CD4-positive, alpha-beta T cell (primary cell): ENCODE measurements at places on chromosomes 2 and 18.

- H3K4me1 ChIP-seq = no peaks in the 10 kb centered on the region
- no peaks in the 10 kb centered on the region for H3K27me3 ChIP-seq
These were observed 129.9 kb downstream of the TXNL1 start for GRCh38 chr18:56508370-56509036.

DNA sequence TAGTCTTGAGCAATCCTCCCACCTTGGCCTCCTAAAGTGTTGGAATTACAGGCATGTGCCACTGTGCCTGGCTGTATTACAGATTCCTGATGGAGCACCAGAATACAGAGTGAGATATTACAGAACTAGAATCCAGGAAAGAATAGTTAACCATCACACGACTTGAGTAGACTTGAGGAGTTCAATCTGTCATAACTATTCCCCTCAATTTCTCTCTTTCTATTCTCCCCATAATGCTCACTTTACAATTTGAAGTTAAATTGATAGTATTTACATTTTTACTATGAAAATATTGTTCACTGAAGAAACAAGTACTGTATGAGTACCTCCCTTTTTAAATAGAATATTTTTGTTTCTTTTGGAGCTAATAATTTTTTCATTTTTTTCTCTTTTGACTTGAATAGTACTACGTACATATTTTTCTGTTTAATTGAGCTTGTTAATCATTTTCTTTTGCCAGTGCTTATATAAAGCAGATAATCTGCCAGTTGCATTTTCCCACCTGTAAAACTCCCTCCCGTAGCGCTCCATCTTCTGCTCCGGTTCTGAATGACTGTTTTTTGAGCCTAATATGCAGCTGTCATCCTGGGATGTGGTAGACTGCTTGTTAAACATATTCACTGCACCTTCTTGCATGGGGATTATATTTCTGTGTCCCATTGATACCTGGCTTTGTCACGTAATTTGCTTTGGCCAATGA is 105.5 kb downstream of the MYCN start:
- H3K27ac ChIP-seq = no peak overlapping the region
- no peaks in the 10 kb centered on the region for H3K36me3 ChIP-seq
- DNase-seq = no peak
- no peak overlapping the region for H3K4me3 ChIP-seq
- H3K27me3 ChIP-seq = no peaks in the 10 kb centered on the region
- H3K4me1 ChIP-seq = no peaks in the 10 kb centered on the region

- no peak overlapping the region for H3K27ac ChIP-seq
- no peak overlapping the region for H3K4me3 ChIP-seq
- peaks cover 34% of the 10 kb centered on the region for H3K4me1 ChIP-seq
These were observed 34.6 kb upstream of the STK17B start for GRCh38 chr2:196205881-196206435.

DNA sequence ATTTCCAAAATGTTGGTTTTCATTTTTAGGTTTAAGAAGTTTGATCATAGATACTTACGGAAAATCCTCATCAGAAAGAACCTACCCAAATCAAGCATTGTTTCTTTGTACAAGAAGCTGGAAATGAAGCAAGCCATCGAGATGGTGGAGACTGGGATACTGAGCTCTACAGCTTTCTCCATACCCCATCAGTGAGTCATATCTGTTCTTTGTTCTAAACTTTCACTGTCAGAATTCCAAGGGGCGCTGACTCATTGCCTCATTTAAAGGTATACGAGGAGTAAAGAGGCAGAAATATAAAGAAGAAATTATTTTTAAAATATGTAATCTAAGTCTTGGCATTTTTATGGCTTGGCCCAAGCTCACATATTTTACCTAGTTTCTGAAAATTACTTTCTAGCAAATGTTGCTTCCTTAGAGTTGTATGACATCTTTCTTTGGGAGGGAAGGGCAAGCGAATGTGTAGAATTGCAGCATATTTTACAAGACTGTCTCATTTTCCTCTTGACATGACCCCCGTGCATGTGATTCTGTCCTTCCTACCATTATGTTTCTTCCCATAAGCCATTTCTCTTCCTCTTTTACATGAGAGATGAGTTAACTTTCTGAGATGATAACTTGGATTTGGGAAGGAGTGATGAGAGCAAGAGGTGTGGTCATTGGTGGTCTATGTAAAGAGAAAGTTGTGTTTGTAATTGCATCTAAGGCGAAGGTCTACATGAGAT is 41.2 kb downstream of the SLC9A4 start:
- H3K27ac ChIP-seq = no peak overlapping the region
- H3K36me3 ChIP-seq = no peaks in the 10 kb centered on the region

DNA sequence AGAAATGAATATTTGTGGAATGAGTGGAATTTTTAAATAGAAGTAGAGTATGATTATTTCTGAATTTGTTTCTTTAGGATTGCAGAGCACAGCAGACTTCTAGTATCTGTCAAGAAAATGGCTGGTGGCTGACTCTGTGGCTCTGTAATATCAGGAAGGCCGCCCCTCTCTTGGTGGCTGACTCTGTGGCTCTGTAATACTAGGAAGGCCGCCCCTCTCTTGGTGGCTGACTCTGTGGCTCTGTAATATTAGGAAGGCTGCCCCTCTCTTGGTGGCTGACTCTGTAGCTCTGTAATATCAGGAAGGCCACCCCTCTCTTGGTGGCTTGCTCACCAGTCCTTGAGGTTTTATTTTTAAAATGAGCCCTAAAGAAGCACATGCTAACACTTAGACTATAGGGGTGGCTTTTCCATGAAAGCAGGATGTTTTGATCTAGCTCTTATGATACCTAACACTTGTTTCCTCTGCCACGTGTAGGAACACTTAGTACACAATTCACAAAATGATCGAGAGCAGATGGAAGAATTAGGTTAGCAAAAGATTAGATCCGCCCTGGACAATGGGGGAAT is 85.1 kb upstream of the TTC39C start:
- H3K4me1 ChIP-seq = peaks cover 26% of the 10 kb centered on the region
- peak overlapping the region; percentile 12 for H3K27ac ChIP-seq
- H3K27me3 ChIP-seq = no peaks in the 10 kb centered on the region
- no peaks in the 10 kb centered on the region for H3K36me3 ChIP-seq
- DNase-seq = no peak

DNA sequence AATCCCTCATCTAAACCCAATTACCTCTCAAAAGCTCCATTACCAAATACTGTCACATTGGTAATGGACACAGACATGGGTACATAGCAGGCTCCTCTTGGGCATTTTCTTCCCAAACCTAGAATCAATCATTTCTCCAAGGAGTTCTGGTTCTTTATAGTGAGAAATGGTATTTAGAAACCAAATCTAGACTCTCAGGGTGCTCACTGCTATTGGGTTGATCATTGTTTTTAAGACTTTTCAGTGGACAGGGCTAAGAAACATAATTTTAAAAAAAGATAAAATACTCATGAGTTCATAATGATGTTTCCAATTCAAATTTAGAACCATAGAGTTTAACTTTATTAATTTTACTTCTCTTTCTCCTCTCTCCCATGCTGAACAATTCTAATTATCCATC is 9.4 kb upstream of the GLI2 start:
- no peaks in the 10 kb centered on the region for H3K27me3 ChIP-seq
- H3K4me1 ChIP-seq = no peaks in the 10 kb centered on the region
- no peak overlapping the region for H3K27ac ChIP-seq

GRCh38 chr2:98804265-98804650 is 73.3 kb upstream of the MGAT4A start:
- H3K4me3 ChIP-seq = no peak overlapping the region
- H3K36me3 ChIP-seq = no peaks in the 10 kb centered on the region
- peaks cover 17% of the 10 kb centered on the region for H3K4me1 ChIP-seq
- H3K27ac ChIP-seq = no peak overlapping the region

GRCh38 chr2:68396093-68396492 is 31.0 kb downstream of the PLEK start:
- H3K4me3 ChIP-seq = no peak overlapping the region
- DNase-seq = no peak
- no peaks in the 10 kb centered on the region for H3K4me1 ChIP-seq
- H3K36me3 ChIP-seq = peaks cover 4% of the 10 kb centered on the region

DNA sequence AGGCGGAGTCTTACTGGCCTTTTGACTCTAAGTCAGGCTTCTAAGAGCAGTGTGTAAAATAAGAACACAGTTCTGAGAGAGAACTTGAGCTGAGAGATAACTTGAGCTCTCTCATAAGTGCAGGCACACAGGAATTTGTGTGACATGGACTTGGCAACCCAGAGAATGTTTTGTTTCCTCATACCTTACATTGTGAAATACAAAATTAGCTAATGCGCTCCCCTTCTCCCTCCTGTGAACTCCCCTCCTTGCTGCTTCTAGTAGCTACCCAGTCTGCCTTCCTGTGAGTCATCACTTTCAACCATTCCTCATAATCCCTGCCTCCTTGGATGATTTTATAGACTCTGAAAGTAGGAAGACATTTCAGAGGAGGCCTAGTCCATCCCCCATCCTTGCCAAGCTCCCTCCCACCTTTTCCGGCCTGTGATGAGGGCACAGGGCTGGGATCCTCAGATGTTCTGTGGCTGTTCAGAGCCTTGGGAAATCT is 22.6 kb downstream of the FER1L5 start:
- DNase-seq = no peak
- H3K36me3 ChIP-seq = no peaks in the 10 kb centered on the region
- H3K27ac ChIP-seq = no peak overlapping the region
- no peaks in the 10 kb centered on the region for H3K4me1 ChIP-seq

GRCh38 chr2:181046833-181047232 is 66.4 kb downstream of the UBE2E3 start:
- H3K36me3 ChIP-seq = no peaks in the 10 kb centered on the region
- no peak for DNase-seq
- no peaks in the 10 kb centered on the region for H3K4me1 ChIP-seq
- no peak overlapping the region for H3K4me3 ChIP-seq
- no peak overlapping the region for H3K27ac ChIP-seq
- no peaks in the 10 kb centered on the region for H3K27me3 ChIP-seq

DNA sequence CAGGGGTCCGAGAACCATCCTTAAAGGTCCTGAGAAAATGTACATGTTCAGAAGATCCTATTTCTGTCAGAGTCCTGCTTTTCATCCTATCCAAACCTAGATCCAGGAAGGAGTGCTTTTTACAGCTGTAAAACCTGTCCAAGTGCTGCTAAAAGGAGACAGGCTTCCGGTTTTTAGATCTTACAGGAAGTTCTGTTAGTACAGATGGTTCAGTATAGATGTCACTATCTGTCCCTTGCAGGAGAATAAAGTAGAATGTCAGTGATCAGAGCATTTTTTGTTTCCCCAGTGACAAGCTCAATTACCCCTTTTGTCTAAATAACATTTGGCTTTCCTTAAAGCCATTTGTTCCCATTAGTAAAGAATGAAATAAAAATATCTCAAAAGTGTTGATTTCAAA is 98.3 kb downstream of the NRP2 start:
- DNase-seq = no peak
- H3K27me3 ChIP-seq = no peaks in the 10 kb centered on the region
- H3K4me3 ChIP-seq = no peak overlapping the region
- H3K4me1 ChIP-seq = no peaks in the 10 kb centered on the region

DNA sequence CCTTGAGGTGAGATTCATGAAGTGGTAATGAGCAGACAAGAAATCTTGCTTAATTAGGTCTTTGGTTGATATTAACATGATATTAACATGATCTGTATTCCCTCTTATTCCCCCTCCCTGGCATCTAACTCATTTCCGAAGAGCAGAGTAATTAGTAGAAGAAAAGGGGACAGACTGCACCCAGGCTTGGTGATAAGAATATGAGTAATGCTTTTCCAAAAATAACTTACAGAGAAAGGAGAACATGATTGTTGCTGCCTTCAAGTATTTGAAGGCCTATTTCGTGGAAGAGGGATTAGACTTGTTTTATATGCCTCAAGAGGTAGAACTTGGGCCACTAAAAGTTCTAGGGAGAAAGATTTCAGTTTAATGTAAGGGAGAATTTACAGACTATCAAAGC is 130.6 kb upstream of the ATP5MC3 start:
- no peak overlapping the region for H3K4me3 ChIP-seq
- H3K4me1 ChIP-seq = no peaks in the 10 kb centered on the region
- DNase-seq = no peak

- no peak overlapping the region for H3K27ac ChIP-seq
- no peak for DNase-seq
These were observed 188.6 kb downstream of the CD226 start for GRCh38 chr18:69759046-69759445.

GRCh38 chr2:207042841-207043240 is 103.5 kb downstream of the CPO start:
- no peak overlapping the region for H3K27ac ChIP-seq
- no peaks in the 10 kb centered on the region for H3K27me3 ChIP-seq
- H3K4me3 ChIP-seq = no peak overlapping the region
- H3K4me1 ChIP-seq = peaks cover 6% of the 10 kb centered on the region

DNA sequence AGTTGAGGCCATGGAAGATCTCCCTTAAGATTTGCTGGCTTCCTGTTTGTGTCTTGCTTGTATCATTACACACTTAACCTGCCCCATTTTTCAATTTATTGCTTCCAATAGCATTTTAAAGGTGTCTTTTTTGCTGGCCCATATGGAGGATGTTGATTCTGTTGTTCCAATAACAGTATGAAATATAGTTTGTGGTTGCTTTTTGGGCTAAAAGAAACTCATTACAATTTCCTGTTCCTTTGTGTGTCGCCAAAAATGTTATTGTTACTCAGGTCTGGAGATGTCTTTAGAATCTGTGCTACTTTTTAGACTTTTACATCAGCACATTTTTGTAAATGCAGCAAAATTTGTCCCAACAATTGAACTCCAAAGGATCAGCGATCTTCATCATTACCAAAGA is 234.0 kb upstream of the ITGA4 start:
- H3K4me3 ChIP-seq = no peak overlapping the region
- no peaks in the 10 kb centered on the region for H3K4me1 ChIP-seq

DNA sequence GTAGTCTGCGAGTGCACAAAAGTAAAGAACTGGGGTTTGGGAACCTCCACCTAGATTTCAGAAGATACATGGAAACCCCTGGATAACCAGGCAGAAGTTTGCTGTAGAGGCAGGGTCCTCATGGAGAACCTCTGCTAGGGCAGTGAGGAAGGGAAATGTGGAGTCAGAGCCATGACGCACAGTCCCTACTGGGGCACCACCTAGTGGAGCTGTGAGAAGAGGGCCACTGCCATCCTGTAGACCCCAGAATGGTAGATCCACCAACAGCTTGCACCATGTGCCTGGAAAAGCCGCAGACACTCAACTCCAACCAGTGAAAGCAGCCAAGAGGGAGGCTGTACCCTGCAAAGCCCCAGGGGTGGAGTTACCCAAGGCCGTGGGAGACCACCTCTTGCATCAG is 206.4 kb downstream of the PIEZO2 start:
- no peak for DNase-seq
- H3K4me3 ChIP-seq = no peak overlapping the region
- H3K36me3 ChIP-seq = no peaks in the 10 kb centered on the region

- H3K4me1 ChIP-seq = no peaks in the 10 kb centered on the region
- no peak overlapping the region for H3K4me3 ChIP-seq
- H3K27ac ChIP-seq = no peak overlapping the region
- DNase-seq = no peak
- H3K36me3 ChIP-seq = no peaks in the 10 kb centered on the region
These were observed 89.6 kb upstream of the CCDC141 start for GRCh38 chr2:179139506-179139905.

- H3K27ac ChIP-seq = no peak overlapping the region
- H3K4me1 ChIP-seq = no peaks in the 10 kb centered on the region
These were observed 9.1 kb upstream of the UNC80 start for GRCh38 chr2:209762563-209762962.

- DNase-seq = no peak
- H3K4me3 ChIP-seq = no peak overlapping the region
- peaks cover 5% of the 10 kb centered on the region for H3K4me1 ChIP-seq
- H3K36me3 ChIP-seq = no peaks in the 10 kb centered on the region
- no peaks in the 10 kb centered on the region for H3K27me3 ChIP-seq
- no peak overlapping the region for H3K27ac ChIP-seq
These were observed 125.7 kb upstream of the EPAS1 start for GRCh38 chr2:46171411-46171953.

GRCh38 chr18:24672165-24672941 is 211.9 kb downstream of the HRH4 start:
- no peak overlapping the region for H3K4me3 ChIP-seq
- H3K27ac ChIP-seq = no peak overlapping the region
- H3K36me3 ChIP-seq = no peaks in the 10 kb centered on the region
- no peaks in the 10 kb centered on the region for H3K4me1 ChIP-seq
